ENCODE measurements at places on chromosomes 1 and 21.

- DNase-seq = no peak
These were observed 4.7 kb upstream of the TINAGL1 start for GRCh38 chr1:31571340-31572295.

DNA sequence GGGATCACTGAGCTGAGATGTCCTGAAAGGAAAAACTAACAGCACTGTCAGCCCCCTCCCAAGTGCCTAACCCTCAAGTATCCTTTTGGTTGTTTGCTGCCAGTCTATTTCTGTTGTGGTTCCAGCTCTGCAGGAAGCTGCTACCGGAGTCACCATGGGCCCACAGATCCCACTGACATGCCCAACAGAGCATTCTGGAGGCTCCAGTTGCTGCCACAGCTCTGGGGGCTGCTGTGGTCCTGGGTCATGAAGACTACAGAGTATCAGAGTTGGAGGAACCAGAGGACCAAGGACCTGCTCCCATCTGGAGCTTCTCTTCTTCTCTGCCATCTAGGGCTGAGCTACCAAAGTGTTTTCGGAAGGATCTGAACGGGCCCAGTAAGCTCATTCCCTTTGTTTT, 910 bp downstream of the LCE3A start:
- DNase-seq = no peak

DNA sequence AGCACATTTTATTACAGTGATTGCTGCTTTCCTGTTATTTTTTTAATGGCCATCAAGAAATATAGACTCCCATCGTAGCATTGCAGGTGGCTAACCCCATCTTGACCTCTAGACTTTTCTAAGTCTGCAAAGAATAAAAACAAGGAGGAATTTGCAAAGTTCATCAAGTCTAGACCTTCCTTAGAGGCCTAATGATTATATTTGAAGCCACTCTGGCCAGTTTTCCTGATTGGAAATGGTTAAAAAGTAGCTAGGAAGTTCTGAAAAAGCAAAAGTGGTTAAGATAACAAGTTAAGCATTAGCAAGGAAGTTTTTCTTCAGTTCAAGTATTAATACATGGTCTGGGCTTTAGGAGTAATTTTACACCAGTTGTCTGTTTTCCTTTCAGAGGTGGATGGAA, 16.7 kb upstream of the KCNJ15 start:
- no peak for DNase-seq

DNA sequence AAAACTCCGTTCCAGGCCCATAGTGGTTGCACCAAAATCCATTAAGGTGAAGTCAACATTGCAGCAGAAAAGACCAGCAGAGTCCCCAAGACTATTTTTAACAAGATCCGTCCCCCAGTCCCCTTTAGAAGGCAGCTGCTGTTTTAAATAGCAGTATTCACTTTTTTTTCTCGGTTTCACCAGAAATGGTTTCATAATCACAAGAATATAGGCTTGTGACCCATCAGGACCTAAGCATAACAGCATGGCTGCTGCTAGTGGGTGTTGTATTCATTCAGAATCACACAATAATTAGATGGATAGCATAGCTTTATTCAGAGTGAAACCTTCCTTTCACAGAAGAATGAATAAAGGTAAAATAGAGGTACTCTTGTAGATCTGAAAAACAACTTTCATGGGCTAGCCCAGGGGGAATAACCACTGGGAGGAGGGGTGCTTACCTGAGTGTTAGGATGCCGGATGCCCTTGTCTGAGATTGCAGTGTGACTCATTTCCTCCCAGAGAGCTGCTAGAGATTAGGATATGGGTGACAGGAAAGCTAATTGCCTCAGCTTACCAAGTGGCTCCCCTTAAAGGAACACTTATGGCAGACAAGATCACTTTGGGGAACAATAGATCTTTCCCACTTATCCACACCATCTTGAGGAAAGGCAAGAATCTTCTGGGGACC, 35.0 kb downstream of the ACKR1 start:
- no peak for DNase-seq

GRCh38 chr1:211349741-211350140, 23.1 kb downstream of the TRAF5 start:
- DNase-seq = no peak

DNA sequence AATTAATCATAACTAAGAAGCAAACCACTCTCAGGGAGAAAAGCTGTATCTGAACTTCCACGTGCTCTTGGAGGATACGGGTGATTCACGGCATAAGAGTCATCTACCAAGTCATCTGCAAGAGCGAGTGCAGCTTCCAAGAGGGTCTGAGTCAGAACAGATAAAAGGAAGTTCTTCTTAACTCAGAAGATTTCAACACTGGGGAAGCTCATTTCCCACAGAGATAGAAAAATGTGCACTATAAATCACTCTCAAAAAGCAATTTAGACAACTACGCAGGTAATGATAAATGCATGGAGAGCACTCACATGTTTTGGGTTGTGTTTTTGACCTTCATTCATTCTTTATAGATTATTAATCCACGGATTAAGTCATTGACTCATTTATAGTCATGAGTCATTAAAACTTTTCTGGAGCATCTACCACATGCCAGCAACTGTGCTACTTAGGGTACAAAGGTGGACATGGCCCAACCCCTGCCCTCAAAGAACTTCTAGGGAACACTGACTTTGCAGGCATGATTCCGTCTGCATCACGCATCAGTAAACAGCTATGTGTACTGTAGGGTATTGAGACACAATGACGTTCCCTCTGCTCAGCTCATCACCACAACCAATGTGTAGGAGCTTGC, 20.8 kb downstream of the KCNJ15 start:
- DNase-seq = no peak

DNA sequence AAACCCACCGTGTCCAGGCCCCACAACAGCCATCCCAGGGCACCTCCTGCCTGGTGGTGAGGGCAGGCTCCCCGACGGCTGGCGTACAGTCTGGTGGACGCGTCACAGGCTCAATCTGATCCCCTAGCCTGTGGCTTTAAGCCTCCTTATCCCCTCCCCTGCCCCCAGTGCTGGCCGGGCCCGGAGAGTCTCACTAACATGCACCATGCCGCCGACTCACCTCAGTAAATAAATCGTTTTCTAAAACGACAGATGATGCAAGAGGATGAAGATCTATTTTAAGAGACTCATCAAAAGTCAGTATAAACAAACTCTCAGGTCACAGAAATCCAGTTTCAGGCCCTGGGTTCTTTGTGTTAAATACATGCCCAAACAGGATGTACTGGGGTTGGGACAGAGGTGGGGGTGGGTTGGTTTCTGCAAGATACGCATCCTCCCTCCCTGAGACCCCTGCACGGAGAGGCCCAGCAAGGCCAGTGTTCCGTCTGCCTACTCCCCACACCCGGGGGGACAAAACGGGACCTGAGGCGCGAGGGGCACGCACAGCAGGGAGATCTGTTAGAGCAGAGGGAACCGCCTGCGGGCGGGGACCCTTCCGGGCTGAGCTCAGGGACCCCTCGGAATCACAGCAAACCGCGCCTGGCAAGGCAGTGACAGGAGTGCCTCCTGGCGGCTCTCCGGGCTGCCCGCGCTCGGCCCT, 3.1 kb downstream of the PANK4 start:
- no peak for DNase-seq

DNA sequence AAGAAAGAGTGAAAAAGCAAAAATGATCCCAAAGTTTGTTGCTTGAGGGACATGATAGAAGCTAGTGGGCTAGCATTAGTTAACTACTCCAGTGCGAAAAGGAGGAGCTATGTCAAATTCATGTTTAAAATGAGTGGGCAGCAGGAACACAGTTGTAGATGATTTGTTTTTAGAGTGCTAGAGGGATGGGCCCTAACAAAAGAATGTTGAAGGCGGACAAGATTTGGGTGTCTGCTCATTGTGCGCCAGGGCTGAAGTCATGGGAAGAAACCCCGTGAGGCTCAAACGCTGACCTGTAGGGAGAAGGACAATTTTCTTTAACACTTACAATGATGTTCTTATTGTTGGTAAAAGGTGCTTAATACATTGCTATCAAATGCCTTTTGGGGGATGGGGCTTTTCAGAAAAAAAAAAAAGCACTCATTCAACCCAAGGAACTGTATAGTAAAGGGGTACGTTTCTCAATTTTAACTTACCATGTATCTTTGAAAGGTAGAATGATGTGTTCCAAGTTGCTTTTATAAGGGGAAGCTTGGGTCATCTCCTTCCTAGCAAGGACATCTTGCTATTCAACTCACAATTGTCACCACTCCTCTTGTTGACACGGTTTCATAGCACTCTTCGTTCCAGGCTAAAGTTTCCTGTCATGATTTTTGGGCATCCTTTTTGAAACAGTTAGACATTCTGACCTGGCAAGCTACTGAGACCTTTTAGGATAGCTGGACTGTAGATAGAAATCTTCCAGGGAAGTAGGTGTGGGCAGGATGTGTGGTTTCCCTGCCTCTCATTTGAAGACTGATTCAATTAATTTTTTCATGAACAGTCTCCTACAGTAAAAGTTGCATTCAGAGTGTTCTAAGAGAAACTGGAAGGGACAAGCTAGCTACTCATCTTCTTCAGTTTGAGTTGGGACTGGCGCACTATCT, 53.0 kb upstream of the CNN3 start:
- DNase-seq = no peak

GRCh38 chr1:64046243-64046642, 157.2 kb upstream of the UBE2U start:
- no peak for DNase-seq

DNA sequence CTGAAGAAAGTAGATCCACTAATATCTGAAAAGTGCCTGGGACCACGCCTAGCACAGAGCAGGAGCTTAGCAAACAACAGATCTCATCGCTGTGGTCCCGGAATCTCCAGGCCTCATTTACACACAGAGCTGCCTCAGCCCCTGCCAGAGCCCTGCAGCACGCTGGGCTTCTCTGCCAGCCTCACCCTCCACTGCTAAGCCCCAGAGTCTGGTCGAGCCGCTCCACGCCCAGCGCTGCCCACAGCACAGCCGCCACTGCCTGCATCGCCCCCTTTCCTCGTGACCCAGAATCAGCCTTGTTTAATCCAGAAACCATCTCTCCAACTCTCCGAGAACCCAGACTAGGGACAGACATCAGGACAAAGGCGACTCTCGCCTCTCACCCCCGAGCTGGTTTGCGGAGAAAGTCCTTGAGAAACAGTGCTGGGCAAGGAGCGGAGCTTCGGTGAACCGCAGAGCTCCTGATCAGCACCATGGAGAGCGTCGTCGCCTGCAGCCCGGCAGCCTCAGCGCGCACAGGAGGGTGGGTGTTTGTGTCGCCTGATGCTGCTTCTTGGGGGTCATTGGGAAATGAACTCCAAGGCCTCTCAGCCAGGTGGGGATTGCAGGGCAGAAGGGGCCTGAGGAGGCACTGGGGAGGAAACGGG, 145.1 kb downstream of the NPHP4 start:
- no peak for DNase-seq

GRCh38 chr1:202625416-202626360, 84.6 kb downstream of the SYT2 start:
- peak; percentile 7 for DNase-seq

DNA sequence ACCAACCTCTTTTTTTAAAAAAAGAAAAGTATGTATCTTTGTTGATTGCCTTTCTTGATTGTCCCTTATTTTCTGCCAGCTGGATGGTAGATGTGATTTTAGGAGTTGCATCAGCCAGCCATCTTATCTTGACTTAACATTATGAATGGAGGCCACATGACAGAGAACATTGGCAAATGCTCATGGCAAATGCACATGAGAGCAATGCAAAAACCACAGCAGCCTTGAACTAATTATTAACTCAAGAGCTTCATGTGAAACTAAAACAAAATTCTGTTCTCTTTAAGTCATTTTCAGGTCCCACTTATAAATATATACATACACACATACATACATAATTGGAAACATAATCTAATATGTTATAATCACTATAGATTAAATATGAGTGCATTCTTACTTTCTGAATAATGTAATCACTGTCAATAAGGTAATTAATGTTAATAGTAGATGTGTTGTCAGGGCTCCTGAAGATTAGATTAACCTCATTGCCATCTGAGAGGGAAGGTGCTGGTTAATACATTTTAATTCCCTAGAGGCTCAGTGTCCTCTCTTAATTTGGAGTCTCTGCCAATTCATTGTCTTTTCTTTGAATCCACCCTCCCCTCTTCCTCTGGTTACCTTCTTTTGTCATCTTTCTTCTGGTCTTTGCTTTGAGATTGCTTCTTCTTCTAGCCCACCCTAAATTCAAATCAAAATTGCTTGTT, 962.2 kb downstream of the ADGRL2 start:
- no peak for DNase-seq

- DNase-seq = no peak
These were observed 33.9 kb upstream of the ASPM start for GRCh38 chr1:197180252-197180878.

DNA sequence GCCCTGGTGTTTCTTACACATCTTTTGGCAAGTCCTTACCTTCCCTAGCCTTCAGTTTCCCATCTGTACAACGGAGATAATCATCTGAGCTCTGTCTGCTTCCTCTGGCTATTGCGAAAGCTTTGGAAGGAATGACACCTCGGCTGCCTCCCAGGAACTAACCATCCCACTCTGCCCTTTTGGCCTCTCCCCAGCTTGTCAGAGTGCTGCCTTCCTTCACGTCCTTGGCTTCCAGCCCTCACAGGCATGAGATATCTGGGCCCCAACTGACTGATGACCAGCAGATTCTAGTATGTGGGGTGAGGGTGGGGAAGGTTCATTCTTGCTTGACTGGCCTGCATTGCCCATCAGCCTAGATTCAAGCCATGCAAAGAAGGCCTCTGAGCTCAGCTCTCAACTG, 253.1 kb upstream of the FGGY start:
- no peak for DNase-seq

DNA sequence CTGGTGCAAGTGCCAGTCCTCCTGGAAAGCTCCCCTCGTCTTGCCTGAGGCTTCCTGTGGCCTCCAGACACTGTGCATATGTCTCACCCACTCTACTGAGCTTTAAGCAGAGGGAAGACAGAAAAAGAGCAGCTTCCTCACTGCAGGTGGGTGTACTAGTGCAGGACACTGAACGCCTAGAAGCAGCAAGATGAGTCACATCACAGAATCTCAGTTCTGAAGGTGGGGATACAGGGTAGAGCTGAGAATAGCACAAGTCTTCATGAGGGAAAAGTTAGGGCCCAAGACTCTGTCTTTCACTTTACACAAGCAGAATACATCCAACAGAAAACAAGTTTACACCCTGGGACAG, 37.4 kb downstream of the PCAT6 start:
- no peak for DNase-seq

- no peak for DNase-seq
These were observed 235.2 kb upstream of the RAB4A start for GRCh38 chr1:229035748-229036082.

GRCh38 chr1:226912587-226913176, 27.4 kb upstream of the COQ8A start:
- peak; percentile 22 for DNase-seq

DNA sequence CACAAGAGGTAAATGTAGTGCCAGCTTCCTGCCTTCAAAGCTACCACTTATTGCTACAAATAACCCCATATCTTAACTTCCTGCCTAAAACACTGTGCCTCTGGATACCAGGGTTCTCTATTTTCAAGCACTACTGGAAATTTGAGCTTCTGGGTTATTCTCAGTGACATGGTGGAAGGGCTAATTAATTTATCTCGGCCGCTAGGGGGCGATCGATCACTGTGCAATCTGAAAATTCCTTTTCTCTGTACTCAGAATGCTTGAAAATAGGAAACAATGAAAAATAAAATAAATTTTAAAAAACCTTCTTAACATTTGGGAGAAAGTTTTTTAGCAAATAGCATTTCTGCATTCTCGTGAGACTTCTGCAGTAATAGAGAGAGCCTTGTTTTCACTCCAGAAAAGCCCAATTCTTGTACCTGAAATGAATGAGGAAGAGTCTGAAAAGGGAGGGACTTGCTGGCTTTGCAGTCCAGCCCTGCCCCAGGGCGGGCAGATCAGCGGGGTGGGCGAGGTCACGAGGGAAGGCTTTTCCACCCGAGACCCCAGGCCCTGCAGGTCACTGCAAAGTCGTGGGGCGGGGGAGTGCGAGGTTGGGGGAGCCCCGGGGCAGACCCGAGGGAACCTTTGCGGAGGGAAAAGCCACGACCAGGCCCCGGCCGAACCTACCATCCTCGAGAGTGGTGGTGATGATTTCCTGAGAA, 276.7 kb downstream of the PCP4 start:
- peak; percentile 0 for DNase-seq

Measured in activated naive CD4-positive, alpha-beta T cell (primary cell).